ENCODE measurements at places on chromosomes 11 and 22.
A peak's percentile ranks its signal among the peaks of the same experiment; 100 is the strongest.

GRCh38 chr22:20937031-20937793, 20.0 kb downstream of the CRKL start:
- no peak for DNase-seq

GRCh38 chr11:114280696-114281095, 15.5 kb upstream of the NNMT start:
- DNase-seq: no peak

GRCh38 chr11:12822392-12823022, 148.3 kb downstream of the TEAD1 start:
- DNase-seq: no peak

DNA sequence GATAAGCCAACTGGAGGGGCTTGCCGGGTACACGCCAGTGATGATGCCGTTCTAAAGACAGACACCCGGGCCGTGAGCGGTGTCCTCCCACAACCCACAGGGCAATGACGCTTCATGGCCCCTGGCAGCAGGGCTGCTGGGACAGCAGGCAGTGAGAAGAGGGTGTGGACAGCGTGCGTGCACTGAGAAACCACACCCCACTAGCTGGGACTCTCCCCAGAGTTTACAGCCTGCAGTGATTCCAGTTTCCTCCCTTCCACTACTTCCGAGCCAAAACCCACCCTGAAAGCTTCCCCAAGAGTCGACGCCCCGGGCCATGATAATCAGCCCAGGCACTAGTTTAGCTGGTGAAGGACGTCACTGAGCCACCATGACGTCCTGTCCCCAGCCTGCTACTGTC, 29.2 kb downstream of the CPT1A start:
- no peak for DNase-seq

DNA sequence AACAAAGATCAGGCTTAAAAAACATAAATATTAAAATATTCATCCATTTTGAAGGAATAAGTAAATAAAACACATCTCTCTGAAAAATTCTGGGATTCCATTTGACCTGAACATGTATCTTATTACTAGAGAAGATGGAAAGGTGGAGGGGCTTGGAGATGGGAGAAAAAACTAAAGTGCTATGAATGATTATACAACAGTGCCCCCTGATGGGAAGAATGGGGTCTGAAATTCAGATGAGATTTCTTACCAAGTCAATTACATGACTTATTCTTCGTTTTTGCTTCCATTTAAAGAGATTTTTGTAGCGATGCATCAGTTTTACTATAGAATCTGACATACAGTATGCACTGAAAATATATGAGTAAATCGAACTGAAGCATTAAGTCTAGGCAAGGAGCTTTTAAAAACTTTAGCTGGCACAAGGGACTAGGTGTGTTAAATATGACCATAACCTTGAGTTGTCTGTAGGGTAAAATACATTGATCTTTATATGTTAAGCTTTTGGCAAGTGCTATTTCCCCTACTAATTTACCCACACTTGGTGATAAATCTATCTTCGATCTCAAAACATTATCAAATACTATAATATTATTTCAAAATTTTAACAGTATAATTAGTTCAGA, 718.8 kb downstream of the CNTN5 start:
- no peak for DNase-seq

DNA sequence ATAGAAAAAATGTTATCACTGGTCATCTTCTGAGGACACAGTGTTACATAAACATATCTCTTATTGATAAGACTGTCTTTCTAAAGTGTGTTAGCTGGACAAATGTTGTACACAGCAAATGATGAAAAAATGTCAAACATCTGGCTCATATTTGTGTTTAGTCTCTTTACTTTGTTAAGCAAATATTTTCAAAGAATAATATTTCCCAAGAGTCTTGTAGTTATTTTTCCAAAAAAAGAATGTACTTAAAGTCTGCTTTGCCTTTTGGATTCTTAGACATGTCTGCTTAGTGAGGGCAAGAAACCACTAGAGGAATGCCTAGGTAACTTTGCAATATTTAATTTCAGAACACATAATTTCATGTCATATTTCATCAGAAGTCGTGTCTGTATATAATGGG, 23.9 kb upstream of the CCDC179 start:
- DNase-seq: no peak

- peak; percentile 43 for DNase-seq
Measured at GRCh38 chr11:64448599-64449380, 89.8 kb downstream of the RPS6KA4 start.

- DNase-seq: no peak
Measured at GRCh38 chr11:107830915-107831540, 27.6 kb downstream of the SLC35F2 start.

GRCh38 chr22:43118953-43119458, 8.5 kb downstream of the BIK start:
- DNase-seq: no peak

DNA sequence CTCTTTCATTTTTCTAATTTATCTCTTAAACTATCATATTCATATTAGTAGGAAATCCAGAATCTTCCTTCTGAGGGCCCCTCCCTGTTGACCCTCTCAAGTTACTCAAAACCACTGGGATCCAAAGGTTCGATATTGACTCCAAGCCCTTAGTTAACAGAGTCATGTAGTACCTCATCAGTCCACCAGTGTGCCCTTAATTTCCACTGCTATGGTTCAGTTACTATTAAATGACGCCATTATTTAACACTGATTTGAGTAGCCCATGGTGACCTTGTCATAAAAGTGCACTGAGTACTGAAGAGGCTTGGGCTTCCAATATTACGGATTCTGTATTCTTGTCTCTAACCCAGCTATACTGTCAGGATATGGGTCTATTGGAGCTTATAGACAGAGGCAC, 91.9 kb upstream of the MS4A8 start:
- no peak for DNase-seq

DNA sequence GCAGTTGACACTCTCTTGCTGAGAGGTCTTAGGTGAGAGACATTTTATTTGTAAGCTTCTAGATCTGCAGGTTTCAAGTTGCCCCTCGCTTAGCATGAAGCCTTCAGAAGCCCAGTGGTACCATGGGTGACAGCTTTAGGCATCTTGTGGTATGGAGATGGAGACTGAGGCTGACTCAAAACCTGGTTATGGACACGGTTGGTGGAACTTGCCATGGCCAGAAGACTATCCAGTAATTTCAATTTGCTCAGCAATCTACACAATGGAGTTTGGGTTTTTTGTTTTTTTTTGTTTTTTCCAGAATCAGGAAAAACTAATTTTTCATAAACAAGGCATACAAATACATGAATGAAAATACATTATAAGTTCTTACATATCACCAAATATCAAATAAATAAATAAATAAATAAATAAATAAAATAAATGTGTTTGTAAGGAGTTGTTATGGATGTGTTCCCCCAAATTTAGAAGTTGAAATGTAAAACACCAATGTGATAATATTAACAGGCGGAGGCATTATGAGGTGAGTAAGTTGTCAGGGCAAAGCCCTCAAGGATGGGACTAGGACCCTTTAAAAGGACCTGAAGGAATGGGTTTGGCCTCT, 22.6 kb downstream of the ETS1 start:
- no peak for DNase-seq

GRCh38 chr11:77233011-77233410, 68.5 kb downstream of the GDPD4 start:
- no peak for DNase-seq

DNA sequence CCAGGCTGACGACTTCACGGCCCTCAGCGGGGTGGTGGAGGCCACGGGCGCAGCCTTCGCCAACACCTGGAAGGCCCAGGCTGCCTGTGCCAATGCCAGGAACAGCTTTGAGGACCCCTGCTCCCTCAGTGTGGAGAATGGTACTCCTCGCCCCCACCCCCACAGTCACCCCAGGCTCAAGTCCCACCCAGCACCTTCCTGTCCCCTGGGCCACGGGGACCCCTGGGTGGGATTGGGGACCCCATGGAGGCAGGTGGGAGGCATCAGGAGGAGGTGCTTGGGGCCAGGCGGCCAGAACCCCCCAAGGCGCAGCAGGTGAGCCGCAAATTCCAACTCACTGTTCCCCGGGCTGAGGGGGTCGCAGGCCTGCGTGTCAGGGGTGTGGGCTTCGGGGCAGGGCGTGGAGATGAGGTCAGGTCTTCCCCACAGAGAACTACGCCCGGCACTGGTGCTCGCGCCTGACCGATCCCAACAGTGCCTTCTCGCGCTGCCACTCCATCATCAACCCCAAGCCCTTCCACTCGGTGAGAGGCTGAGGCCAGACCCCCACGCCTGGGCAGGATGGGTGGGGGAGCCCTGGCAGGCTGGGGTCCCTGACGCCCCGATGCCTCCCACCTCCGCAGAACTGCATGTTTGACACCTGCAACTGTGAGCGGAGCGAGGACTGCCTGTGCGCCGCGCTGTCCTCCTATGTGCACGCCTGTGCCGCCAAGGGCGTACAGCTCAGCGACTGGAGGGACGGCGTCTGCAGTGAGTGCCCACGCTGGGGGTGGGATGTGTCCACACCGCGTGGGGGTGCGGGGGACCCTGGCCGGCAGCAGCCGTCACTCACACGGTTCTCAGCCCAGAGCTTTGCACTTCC, 9.4 kb downstream of the MUC5B start:
- no peak for DNase-seq

GRCh38 chr11:5684646-5685362, at the start of gene TRIM5:
Gene TRIM5 (minus strand): TSS chr11:5685074. CDS start chr11:5680177, 4,897 bp downstream.
- DNase-seq: peak; percentile 27

GRCh38 chr11:62256281-62256680, 13.7 kb upstream of the SCGB2A2 start:
- DNase-seq: no peak

GRCh38 chr11:12206529-12206928, 96.1 kb downstream of the MICAL2 start:
- no peak for DNase-seq

DNA sequence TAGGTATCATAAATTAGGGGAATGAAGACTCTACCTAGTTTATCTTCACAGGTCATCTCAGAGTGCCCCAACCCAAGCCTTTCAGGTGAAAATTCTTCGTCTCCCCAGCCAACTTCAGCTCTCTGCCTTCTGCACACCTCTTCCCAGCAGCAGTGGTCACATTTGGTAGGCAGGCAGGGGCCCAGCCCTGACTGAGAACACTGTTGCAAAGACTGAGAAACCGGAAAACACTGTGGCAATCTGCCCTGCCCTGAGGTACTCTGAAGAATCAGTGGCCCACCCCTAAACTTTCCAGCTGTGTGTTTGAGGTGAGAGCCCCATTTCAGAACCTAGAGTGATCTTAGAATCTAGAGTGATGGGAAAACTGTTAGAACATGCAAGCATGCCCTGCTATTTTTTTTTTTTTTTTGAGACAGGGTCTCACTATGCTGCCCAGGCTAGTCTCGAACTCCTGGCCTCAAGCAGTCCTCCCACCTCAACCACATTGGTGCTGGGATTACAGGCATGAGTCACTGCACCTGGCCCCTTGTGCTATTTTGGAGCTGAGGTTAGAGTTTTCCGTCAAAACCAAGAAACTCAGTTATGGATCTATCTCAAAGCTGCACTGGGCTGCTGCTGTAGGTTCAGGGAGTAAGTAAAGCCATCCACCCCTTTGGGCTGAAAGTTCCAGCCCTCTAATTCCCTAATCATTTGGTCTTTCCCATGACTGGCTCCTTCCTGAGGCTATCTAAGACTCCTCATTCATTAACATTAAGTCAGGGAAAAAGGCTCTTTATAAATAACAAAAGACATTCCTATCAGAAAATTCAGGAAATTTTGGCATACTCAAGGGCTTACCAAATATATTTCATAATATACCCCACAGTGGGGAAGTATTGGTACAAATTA, 1.7 kb upstream of the LDHA start:
- DNase-seq: no peak

DNA sequence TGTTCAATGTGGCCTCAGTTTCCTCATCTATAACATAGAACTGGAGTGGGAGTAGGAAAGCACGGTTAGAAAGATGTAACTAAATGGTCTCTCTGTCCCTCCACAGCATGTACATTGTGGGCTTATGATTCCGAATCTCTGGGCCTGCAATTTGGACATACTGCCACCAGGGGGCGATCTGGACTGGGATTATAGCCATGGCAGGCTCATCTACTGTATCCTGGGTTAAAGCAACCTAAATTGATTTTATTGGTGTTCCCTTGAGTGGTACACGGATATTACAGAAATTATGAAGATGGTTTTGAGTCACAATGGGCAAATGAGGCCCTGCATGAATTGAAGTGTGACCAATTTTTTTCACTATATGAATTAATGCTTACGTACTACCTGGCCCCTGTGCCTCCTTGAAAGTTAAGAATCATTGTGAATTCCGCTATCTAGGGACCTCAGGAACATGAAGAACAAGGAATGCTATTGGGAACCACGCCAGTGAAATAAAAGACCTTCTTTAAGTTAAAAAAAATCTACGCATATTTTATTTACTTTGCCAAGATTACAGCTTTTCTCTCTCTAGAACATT, 32.9 kb downstream of the TST start:
- peak; percentile 29 for DNase-seq

DNA sequence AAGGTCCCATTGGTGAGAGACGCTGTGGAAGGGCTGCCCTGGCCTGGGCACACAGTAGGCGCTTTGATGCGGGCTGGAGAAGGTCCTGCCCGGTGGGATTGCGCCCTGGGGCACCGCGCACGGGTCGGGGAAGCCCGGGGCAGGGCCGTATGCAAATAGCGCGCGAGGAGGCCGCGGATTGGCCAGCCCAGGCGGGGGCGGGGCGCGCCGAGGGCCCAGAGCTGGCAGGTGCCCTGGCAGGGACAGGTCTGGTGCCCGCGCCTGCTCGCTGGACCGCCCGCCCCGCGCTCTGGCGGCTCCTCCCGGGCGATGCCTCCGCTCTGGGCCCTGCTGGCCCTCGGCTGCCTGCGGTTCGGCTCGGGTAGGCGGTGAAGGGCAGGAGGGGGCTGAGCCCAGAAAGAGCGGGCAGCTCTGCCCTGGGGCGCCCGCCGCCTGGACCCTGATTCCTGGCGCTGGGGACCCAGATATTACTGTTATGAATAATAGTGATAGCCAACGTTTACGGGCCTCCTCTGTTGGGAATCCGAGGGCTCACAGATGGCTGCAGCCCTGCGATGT, at the start of gene UPK3A:
Gene UPK3A, plus strand, starts transcription at position 245 of the 558 bp plus-strand sequence. Its CDS starts 65 bp downstream, at position 310.
- peak; percentile 28 for DNase-seq

- DNase-seq: no peak
Measured at GRCh38 chr11:116855413-116855812, 18.0 kb upstream of the APOA1 start.

- no peak for DNase-seq
Measured at GRCh38 chr11:112082729-112083128, 3.8 kb downstream of the TIMM8B start.

All from stimulated activated CD8-positive, alpha-beta memory T cell treated with anti-CD3 and anti-CD28 coated beads, Interleukin-15, amount 100 ng/mL, for 24 hours (primary cell).